ENCODE measurements at places on chromosomes 3 and 15.

GRCh38 chr3:193553586-193553985 lies 1.1 kb downstream of the ATP13A4 start:
- no peak for DNase-seq

DNA sequence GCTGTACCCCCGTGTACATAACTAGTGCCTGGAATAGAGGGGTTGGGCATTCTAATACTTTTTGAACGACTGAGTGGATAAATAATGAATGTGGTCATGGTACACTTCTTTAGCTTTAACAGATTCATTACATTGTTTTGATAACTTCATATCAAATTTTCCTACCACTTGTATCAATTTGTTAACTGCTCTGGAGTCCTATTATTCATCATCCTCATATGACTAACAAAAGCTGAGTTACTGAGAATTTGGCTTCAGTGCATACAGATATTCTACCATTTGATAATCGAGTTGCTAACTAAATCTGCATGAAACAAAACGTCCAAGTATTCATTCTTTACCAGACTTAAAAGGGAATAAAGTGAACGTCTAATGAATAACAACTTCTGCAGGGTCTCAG lies 31.7 kb downstream of the FRMD5 start:
- DNase-seq, result no peak

GRCh38 chr3:194548346-194549321 lies 61.8 kb upstream of the ATP13A3 start:
- no peak for DNase-seq

GRCh38 chr15:52262364-52262763 lies 33.2 kb downstream of the MYO5C start:
- no peak for DNase-seq

DNA sequence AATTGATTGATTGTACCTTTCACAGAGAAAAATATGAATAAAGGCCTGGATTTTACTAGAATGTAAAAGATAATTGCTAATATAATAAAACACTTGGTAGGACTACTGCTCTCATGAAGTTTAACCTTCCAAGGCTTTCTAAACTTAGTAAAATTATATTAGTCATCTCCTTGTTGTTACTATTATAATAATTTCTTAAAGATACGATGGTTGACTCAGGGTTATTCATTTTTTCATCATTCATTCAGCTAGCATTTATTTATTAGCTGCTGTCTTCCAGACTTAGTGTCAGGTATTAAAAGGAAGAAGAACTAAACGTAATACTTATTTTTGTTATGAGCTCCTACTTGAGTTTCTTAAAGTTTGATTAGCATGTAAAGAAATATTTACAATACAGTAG lies 771.6 kb upstream of the NR2F2 start:
- no peak for DNase-seq

DNA sequence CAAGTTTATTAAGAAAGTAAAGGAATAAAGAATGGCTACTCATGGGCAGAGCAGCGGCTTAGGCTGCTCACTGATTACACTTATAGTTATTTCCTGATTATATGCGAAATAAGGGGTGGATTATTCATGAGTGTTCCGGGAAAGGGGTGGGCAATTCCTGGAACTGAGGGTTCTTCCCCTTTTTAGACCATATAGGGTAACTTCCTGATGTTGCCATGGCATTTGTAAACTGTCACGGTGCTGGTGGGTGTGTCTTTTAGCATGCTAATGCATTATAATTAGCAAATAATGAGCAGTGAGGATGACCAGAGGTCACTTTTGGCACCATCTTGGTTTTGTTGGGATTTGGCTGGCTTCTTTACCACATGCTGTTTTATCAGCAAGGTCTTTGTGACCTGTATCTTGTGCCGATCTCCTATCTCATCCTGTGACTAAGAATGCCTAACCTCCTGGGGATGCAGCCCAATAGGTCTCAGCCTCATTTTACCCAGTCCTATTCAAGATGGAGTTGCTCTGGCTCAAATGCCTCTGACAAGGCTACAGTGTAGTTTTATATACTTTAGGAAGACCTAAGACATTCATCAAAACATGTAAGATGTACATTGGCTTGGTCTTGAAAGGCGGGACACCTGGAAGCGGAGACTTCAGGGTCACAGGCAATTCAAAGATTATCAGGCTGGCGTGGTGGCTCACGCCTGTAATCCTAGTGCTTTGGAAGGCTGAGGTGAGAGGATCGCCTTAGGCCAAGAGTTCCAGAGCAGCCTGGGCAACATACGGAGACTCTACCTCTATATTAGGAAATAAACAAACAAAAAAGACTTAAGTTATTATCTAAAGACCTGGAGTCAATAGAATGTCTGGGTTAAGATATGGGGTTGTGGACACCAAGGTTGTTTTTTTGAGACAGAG lies 3.2 kb upstream of the BLOC1S6 start:
- no peak for DNase-seq

DNA sequence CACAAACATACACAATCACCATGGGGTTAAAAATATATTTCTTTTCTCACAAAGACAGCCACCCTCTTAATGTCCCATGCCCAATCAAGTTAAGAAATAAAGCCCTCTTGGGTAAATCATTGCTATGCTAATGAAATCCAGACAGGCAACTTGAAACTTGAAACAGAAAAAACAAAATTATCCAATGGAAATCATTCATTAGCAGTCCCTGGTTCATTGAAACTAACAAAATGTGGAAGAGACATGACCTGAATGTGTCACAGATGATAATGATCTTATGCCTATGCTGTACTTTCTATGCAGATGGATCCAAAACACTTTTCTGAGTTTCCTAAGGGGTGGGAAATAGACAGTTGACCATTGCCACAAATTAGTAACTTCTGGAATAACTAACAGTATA lies 983.7 kb downstream of the MCTP2 start:
- DNase-seq, result no peak

DNA sequence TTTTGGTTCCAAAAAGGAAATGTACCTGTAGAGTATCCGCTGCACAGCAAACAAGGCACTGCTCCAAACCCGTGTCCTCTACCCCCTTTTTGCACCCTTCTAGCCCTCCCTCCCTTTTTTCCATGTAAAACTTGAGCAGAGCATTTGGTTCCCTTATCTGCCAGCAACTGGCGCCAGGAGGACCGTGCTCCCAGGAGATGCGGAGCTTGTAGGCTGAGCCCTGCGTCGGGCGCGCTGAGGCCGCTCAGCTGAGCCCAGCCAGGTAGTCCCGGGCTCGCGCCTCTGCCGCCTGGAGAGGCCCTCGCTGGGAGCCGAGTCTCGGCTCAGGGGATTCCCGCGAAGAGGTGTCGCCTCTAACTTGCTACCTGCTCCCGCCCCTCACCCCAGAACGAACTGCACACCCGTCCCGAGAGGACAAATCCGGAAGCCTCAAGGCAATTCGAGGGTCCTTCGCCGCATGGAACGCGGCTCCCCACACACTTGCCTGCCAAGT lies 575 bp downstream of the TRPM7 start:
- peak; percentile 57 for DNase-seq

DNA sequence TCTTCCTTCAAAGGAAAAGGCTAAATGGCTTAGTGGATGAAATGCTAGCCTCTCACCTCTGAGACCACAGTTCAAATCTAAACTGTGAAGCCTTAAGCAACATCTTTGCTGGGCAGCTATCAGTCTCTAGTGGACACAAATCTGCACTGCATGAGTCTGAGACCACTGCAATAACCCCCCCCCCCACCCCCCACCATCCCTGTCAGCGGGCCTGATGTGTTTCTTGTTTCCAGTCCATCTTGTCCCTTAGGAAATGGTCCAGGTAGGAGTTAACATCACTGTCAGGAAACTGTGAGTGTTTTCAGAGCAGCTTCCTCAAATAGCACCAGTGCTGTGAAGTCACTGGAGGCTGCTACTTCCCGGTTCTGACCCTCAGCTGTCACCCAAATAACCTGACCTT lies 140.6 kb upstream of the TMCO5A start:
- no peak for DNase-seq

GRCh38 chr15:59369597-59369996 lies 3.1 kb downstream of the MYO1E start:
- DNase-seq, result no peak
